Stimulated activated CD4-positive, alpha-beta T cell treated with anti-CD3 and anti-CD28 coated beads, Interleukin-15, amount 100 ng/mL, for 1 hour (primary cell): ENCODE measurements at places on chromosomes 4 and X.

- no peak for DNase-seq
Measured at GRCh38 chrX:148865277-148866210, 365.1 kb downstream of the AFF2 start.

DNA sequence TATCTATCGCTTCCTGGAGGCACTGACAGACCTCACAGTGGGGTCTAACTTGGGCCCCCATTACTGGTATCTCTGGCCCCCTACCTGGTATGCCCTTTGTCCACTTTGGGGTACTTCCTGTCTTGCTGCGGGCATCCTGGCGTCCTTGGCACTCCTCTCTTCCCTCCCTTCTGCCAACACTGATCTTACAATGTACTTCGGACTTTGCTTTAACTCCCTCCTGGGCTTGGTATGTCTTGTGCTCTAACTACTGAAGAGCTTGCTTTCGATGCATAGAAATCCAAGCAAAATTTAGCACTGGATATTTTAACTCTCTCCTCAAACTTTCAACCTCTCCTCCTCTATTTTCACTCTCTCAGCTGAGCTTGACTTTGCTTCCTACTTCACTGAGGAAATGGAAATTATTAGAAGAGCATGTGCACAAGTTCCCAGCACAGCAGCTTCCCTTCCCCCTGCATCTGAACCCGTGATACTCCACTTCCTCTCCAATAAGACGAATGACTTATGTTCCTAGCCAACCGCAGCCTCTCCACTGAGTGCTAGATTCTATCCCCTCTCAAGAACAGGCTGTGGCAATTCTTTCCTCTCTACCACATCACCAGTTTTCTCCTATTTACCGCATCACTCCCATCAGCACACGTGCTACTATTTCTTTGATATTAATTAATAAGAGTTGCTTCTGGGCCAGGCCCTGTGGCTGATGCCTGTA, 52.9 kb downstream of the SUPT20HL2 start:
- DNase-seq = no peak

- DNase-seq = no peak
Measured at GRCh38 chr4:15690020-15690809, 8.6 kb downstream of the FAM200B start.

DNA sequence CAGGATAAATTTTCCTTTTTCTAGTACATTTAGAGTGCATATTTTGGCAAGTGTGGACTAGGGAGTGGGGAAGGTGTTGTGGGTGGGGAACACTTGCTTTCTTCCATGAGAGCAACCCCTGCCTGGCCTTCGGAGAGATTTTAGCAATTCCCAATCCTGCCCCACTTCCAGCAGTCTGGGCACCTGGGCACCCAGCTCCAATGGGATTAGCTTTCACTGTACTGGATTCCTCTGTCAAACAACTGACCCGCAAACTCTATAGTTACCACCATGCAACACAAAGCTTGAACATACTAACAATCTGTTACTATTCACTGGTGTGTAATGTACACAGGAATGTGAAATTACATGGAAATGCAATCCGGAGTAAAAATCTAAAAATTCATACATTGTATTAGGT, 50.3 kb downstream of the SH3RF1 start:
- DNase-seq = no peak

- no peak for DNase-seq
Measured at GRCh38 chr4:68369142-68369805, 19.4 kb upstream of the YTHDC1 start.

- DNase-seq = no peak
Measured at GRCh38 chr4:11106190-11106589, 322.5 kb downstream of the HS3ST1 start.

- no peak for DNase-seq
Measured at GRCh38 chr4:14719053-14719452, 283.2 kb upstream of the CPEB2 start.

GRCh38 chrX:153622661-153623309, 23.8 kb upstream of the CCNQ start:
- no peak for DNase-seq

DNA sequence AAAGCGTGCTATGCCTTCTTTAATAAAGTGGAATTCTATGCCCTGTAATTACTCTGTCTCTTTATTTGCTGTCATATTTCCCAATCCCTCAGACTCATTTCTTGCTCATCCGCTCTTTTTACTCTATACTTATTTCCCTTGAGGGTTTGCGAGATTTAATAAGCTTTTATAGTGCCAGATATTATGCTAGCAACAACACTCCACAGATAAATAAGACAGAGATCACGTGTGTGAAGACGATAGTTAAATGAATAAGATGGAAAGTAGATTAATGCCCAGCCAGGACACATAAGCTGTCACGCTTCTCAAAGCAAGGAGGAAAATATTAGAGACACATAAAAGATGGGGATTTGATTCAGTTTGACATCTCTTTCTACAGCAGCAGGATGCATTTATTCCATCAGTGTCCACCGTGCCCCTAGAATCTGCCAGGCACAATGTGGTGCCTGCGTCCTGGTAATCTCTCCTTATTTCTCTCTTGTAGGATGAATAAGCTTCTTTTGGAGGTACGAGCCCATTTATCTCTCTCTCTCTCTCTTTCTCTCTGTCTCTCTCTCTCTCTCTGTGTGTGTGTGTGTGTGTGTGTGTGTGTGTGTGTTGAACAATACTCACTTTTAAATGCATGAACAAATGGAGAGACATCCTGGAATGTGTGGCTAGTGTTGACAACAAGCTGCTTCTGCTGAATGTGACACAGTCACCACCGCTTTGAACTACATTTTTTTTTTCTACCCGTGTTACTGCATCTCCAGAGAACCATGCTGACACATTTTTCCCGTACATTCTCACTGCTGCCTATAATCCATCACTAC, 48.2 kb downstream of the TMEM156 start:
- DNase-seq = no peak

GRCh38 chr4:61553557-61554125, 353.5 kb downstream of the ADGRL3 start:
- no peak for DNase-seq

DNA sequence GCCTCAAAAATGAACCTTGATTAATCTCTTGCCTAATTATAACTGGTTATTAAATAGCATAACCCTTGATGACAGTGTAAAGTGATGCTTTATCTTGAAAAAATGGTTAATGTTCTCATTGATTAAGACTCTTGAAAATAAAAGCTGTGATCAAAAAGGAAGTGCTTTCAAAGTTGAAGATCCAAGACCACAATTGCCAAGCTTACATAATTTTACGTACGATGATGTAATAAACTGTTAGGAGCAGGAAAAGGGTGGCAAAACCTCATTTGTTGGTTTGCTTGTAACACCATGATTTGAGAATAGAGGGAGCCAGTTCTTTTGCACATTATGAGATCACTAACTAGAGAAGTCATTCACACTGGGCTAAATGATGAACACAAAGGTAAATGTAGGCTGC, 322.2 kb downstream of the ADGRL3 start:
- DNase-seq = no peak

- DNase-seq = no peak
Measured at GRCh38 chr4:10977534-10977933, 293.0 kb upstream of the CLNK start.

DNA sequence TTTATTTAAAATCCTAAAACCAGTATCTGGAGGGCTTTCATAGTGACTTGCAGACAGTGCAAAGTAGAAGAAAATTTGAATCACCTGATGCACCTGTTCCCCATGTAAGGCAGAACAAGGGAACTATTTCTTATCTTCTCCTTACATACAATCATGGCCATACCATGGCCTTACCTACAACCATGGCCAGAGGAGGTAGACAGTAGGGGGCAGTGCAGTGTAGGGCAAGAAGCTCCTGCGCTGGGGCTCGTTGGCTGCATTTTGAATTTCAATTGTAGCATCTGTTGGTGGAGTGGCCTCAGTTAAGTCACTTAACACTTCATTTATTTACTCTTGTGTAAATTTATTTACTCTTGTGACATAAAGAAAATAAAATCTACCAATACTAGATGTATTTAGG, 33.0 kb downstream of the GALNTL6 start:
- no peak for DNase-seq

DNA sequence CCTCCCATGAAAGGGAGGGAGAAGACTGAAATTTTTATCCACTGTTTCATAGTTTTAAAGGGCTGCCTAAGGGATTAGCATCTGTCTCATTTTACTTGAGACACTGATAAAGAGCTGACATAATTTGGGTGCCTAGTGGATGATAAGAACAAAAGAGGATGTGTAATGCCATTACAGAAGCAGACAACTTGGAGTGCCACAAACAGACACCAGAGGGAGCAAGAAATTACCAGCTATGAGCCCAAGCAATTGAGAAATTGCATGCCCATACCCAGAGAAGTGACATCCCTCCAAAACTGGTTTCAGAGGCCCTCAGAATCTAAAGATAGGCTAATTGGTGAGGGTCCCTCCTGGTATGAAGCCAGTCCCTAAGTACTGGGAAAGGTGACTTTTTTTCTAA, 38.5 kb upstream of the POU3F4 start:
- DNase-seq = peak; percentile 1

DNA sequence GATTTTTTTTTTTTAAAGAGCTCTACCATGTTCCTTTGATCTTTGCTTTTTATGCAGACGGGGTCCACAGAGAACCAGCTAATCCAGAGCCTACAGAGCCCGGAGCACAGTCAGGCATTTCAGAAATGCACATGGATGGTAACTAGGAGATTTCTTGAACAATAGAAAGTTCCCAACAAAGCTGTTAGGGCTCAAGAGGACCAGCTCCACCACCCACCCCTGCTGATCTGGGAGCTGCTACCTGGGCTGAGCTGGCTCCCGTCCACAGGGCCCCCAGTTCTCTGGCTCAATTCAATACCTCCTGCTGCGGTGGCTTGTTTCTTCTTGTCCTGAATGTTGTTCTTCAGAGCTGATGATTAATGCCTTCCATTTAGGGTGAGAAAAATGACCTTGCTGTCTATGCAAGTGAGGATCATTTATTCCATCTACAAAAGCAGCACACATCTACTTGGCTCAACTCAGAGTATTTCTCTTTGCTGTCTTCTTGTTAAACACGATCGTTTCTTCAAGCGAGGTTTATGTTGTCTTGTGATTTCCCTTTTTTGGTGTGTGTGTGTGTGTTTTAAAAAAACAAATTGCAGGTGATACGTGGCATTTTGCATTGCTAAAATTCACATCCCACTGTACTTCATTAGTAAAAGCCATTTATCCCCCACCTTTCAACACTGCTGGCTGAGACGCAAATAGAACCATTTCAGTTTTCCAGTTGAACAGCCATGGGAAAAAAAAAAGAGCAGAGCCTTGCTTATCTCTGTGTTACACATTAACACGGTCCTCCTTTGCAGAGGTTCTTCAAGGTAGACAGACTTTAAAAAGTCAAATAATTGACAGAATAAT, 31.3 kb downstream of the IGFBP7 start:
- DNase-seq = no peak

DNA sequence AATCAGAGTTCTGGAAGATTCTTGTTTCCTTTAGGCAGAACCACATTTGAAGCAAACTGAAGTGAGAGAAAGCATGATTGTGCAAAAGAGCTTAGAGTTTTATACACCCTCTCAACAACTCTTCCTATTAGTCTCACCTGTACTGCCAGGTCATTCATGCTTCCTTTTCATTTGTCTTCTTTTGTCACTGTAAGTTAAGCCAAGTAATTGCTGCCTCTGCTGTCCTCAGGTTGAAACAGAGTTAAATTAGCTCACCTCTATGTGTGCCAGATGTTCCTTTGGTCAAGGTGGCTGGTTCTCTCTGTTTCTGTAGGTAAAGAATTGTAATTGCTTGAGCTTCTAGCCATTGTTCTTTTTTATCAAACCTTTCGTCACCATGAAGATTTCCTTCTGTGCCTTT, 41.1 kb upstream of the HPGD start:
- DNase-seq = no peak

DNA sequence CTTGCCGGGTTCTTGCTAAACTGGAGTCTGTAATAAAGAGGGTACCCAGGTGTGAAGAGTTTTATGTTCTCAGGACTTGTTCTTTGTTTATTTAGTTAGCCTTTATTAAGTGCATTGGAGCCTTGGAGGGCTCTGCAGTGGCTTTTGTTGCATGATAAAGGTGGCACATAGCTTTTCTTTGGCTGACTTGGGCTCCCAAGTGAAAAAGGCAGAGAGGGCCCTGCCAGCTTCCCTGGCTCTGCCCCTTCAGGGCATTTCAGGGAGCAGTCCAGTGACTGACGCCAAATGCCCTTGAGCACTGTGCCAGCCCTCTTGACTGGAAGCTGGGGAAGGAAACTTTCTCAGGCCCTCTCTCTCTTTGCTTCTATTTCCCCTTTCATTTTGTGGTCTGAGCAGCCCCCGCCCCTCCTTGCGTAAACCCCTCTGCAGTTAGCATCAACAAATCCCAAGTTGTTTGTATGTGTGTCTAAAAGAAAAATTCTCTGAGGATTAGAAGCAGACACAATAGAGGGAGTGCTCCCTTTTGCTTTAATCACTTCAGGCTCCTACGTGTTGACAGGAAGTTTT, 152.2 kb downstream of the NHS start:
- DNase-seq = no peak

GRCh38 chr4:151530230-151530629, 121.3 kb downstream of the FHIP1A start:
- no peak for DNase-seq

DNA sequence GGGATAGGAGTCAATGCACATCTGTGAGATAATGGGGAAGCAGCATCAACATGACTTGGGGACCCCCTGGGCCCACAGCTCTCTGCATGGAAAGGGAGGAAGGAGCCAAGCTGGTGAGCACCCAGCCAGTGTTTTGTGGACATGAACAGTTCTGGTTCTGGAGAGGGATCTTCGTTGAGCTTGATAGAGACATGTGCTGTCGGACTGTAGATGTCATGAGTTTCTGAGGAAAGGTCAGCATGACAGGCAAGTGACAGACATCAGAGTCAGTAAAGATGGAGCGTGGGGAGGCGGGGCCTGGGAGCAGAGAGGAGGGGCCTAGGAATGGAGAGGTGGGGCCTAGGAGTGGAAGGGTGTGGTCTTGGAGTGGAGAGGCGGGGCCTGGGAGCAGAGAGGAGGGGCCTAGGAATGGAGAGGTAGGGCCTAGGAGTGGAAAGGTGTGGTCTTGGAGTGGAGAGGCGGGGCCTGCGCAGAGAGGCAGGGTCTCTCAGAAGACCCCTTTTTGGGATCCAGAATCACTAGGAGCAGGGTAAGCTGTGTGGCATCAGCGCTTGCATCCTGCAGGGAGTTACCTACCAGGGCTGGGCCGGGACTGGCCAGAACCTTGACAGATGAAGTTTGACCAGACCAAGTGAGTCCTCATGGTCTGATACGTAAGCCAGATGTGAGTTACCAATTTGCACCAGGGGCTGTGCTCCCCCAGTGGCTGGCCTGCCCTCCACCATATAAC, 33.7 kb downstream of the PIGG start:
- no peak for DNase-seq

DNA sequence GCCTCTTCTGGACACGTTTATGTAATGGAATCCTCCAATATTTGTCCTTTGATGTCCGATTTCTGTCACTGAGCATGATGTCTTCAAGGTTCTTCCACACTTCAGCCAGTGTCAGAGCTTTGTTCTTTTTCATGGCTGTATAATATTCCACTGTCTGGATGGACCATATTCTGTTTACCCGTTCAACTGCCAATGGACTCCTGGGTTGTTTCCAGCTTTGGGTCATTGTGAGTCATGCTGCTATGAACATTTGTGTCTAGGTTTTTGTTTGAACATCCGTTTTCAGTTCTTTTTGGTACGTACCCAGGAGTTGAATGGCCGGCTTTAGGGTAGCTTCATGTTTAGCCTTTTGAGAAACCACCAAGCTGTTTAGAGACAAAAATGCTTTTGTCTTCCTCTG, 93.2 kb downstream of the SHOX start:
- DNase-seq = no peak
